Neural crest cell (in vitro differentiated cells): ENCODE measurements at places on chromosomes 16 and 17.

- DNase-seq: no peak
These were observed 22.6 kb downstream of the NTAN1 start for GRCh38 chr16:15033309-15033707.

DNA sequence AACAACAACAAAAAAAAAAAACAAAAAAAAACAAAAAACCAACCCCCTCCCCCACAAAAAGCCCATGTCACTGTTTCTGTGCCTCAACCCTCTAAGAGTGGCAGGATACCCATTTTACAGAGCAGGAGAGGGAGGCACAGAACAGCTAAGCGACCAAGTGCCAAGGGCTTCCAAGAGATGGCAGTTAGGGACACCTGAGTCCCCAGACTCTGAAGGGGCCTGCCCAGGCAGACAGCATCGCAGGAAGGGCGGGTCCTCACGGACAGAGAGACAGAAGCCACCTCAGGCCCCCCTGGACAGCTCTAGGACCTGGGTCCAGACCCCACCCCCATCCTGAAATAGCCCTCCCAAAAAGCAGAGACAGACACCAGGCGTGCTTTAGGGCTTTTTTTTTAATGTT, 21.6 kb upstream of the CPSF4L start:
- no peak for DNase-seq

GRCh38 chr17:35214631-35215273, 20.6 kb upstream of the SLC35G3 start:
- no peak for DNase-seq

GRCh38 chr17:17119533-17119932, 77.3 kb downstream of the MPRIP start:
- no peak for DNase-seq

DNA sequence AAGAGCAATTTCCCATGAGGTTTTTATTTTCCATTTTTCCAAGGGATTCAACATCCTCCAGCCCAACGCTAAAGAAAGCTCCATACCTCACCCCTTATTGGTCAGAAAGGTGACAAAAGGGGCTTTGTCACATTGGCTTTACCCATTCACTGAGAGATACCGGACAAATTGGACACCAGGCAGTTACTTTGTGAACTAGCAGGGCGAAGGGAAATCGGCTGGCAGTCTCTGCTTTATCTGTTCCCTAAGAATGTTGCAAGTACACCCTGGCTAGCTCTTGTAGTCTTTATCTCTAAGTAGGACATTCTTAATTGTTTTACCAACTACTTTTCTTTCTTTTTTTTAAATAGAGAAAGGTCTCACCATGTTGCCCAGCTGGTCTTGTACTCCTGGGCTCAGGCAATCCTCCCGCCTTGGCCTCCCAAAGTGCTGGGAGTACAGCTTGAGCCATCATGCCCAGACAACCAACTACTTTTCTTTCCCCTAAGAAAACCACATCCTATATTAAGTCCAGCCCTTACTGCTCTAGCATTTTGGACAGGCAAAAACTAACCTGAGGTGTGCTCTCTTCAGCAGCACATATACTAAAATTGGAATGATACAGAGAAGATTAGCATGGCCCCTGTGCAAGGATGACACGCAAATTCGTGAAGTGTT, 16.8 kb downstream of the PRPSAP1 start:
- DNase-seq: no peak

DNA sequence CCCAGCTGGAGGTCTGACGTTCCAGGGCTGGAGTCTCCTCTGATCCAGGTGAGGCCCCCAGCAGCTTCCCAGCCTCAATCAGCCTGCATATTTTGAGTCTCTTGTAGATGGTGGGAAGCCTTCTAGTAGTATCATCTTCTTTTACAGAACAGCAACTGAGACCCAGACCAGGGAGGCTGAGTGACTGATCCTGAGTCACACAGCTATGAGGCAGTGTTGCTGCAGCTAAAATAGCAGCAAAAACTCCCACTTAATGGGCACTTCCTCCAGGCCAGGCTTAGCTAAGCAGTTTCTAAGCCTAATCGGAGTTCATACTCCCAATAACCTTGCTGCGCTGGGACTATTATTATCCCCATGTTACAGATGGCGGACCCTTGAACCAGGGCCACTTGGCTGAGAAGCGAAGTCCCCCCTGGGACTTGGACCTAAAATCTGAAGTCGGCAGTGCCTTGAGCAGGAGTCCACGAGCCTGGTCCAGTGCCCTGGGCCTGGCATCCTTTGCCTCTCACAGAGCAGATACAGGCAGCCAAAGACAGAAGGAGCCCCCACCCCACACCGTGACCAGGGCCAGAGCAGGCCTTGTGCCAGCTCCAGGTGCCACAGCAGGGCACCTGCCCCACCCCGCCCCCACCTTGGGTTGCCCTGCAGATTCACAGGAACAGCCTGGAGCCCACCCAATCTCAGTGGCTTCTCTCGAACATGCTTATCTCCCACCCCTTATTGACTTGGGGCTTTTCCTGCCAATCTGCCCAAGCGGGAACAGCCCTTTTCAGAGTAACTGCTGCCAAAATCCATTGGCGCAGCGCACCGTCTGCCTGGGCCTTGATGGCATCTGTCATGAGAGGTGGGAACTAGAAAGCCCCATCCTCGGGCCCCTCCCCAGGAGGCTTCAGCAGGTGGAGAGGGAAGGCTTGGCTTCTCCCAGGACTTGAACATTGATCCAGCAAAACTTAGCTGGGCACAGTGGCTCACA, 65.1 kb downstream of the SOCS1 start:
- no peak for DNase-seq

DNA sequence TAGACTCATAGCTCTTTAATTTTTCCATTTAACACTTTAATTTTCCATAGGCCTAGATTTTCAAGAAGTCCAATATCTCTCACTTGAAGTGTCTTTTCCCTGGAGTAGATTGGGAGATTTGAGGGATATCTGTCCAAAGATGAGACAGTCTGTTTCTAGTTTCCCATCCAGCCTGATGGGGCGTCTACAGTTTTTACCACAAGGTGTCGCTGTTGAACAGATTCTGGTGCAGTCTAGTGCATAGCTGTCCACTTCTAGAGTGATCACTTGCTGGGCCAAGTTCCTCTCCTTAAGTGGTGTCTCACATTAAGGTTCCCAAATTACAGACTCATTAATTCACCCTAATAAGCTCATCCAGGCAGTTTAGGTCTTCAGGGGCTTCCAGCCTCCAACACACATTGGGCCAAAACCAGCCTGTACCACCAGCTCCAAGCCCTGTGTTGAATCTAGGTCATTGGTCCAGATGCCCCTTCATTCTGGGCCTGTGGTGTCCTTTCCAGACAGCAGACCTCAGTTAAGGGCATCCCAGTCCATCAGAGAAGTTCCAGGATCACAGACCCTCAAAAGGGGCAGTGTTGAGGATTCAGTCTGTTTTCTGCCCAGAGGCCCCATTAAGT, 9.4 kb downstream of the SNX20 start:
- DNase-seq: peak; percentile 49

DNA sequence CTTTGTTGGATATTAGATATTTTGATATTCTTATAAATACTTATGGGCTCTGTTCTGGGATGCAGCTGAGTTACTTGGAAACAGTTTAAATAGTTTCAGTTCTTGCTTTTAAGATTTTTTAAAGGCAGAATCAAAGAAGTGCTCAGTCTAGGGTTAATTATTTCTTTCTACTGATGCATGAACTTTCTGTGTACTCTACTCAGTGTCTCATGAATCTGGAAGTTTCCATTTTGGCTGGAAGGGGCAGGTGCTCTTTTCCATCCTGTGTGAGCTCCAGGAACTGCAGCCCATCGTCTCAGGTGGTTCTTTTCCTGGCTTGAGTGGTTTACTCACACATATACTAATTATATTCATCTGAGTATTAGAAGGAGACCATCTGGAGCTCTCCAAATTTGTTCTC, 61.1 kb upstream of the CPHXL start:
- no peak for DNase-seq

GRCh38 chr16:6124136-6124535, 1026.5 kb upstream of the EEF2KMT start:
- no peak for DNase-seq

DNA sequence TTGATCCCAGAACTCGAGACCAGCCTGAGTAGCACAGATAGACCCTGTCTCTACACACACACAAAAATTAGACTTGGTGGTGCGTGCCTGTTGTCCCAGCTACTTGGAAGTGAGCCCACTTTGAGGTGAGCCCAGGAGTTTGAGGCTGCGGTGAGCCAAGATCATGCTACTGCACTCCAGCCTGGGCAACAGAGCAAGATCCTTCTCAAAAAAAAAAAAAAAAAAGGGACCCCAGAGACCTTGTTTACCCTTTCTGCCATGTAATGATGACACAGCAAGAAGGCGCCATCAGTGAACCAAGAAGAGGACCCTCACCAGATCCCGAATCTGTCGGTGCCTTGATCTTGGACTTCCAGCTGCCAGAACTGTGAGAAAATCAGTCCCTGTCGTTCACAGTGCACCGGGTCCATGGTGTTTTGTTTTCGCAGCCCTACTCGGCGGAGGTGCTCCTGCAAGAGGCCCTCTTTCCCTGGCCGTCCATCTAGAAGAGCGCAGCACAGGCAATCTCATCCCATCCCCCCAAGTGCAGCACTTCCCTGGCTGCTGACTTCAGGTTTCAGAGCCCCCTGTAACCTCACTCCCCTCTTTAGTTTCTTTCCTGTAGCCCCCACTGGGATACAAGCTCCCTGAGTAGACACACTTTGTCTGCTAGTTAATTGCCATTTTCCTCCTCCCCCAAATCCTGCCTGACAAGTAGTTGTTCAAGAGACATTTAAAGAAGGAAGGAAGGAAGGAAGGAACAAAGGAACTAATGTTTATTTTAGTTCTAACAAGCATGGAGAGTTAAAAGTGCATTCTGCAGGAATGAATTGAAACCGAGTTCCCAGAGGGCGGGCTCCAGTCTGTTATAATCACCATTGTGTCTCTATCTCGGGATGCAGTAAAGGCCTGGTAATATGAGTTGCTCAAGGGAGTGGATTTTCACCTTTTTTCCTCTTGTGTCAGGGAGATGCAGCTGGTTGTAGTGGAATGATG, 115.3 kb downstream of the SNX29 start:
- DNase-seq: no peak

- DNase-seq: no peak
These were observed 33.3 kb downstream of the CENPV start for GRCh38 chr17:16319969-16320368.

GRCh38 chr17:82775001-82775823, 23.3 kb downstream of the TBCD start:
- peak; percentile 61 for DNase-seq

- no peak for DNase-seq
These were observed 6.1 kb upstream of the TSPOAP1 start for GRCh38 chr17:58334661-58335060.

- DNase-seq: no peak
These were observed 420.4 kb downstream of the WWOX start for GRCh38 chr16:78519896-78520295.

- no peak for DNase-seq
These were observed 10.1 kb upstream of the SLC16A5 start for GRCh38 chr17:75077496-75078283.

DNA sequence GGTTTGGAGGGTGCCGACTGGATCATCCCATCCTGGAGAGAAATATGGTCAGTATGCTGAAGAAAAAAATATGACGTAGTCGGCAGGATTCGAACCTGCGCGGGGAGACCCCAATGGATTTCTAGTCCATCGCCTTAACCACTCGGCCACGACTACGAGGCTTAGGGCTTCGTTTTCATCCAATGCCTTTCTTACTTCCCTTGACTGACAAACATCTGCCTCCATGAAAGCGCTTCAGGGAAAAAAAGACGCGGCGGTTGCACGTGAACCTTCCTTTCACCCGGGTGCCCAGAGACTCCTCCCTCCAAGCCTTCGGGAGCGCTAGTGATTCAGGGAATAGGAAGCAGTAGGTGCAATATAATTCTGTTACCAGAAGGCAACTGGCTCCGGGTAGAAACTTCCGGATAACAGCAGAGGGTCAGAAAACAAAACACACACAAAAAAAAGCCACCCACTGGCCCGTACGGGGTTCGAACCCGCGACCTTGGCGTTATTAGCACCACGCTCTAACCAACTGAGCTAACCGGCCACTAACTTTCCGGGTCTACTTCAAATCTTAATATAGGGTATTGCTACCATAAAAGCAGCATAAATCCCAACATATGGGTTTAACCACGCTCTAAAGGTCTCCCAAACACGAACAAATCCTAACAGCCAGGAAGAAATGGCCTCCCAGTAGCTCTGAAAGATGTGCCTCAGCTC, 16.3 kb upstream of the AURKB start:
- peak; percentile 74 for DNase-seq

GRCh38 chr16:88993166-88993761, 16.3 kb upstream of the CBFA2T3 start:
- DNase-seq: no peak

DNA sequence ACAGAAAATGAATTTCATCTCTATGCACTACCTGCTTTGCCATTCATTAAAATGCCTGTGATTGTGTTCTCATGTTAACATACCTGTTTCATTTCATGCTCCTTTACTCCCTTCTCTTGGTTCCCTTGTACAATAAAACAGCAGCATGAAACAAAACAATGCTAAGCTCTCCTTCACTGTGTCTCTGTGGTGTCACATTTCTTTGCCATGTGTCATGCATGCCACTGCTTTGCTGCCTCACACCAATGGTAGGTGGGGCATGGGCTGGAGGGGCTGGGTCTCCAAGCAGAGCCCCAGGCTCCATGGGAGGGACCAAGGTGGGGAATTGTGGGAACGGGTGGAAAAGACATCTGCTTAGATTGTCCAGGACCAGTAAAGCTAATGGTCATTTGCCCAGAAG, 83.6 kb downstream of the RGS9 start:
- DNase-seq: no peak

DNA sequence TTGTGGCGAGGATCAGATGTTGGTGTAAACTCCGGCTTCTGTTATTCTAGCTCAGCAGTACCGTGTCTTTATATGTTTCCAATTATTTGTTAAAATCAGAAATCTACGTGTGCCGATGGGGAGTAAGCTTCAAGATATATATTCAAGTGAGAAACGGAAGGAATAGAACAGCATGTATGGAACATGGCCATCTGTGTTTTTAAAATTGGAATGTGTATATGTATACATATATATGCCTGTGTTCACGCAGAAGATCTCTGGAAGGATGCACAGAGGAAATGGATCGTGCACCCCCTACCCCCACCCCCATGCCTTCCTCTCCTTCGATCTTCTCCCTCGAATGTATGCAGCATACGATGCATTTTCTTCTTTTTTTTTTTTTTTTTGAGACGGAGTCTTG, 7.7 kb upstream of the SNN start:
- no peak for DNase-seq

DNA sequence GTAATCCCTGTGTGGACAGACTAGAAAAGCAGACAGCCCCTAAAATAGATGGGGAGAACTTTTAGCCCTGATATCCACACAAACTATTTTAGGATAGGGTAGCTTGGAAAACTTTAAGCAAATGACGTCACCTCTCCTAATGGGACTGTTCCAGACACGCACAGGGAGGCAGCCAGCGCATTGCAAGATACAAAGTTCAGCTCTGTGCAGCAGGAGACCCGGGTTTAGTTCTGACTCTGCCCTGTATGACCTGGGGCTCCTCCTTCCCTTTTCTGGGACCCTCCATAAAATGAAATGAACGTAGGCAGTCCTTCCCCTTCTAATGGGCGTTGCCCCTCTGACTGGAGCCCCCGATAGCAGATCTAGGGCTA, 6.3 kb downstream of the ZNF689 start:
- DNase-seq: no peak
